ENCODE measurements at places on chromosomes 12 and 14. TPM values are rescaled to one million over a fixed set of nuclear protein-coding genes. Genes with fewer than 3 reads are reported as not detected.

The SERPINA10 gene
- total RNA-seq = not detected

- no peak for DNase-seq
Observed at GRCh38 chr14:81728447-81728846, 194.8 kb upstream of the SEL1L start.

DNA sequence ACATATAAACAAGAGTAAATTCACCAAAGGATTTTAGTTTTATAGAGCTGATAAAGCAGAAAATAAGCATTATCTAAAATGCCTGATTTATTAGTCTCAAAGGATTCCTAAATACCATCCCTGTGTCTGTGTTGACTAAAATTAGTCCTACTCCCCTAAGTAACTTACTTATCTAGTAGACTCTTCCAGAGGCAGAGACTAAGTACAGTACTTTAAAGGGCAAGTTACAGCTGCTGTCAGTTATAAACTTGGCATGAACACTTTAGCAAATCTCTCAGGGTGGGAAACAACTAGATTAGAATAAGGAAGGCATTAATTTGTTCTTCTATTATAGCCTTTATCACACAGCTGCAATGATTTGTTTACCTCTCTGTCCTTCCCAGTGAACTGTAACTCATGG is 46.0 kb downstream of the ATP2B1 start:
- DNase-seq = no peak

GRCh38 chr12:27193854-27194544 is 50.1 kb upstream of the STK38L start:
- DNase-seq = no peak

DNA sequence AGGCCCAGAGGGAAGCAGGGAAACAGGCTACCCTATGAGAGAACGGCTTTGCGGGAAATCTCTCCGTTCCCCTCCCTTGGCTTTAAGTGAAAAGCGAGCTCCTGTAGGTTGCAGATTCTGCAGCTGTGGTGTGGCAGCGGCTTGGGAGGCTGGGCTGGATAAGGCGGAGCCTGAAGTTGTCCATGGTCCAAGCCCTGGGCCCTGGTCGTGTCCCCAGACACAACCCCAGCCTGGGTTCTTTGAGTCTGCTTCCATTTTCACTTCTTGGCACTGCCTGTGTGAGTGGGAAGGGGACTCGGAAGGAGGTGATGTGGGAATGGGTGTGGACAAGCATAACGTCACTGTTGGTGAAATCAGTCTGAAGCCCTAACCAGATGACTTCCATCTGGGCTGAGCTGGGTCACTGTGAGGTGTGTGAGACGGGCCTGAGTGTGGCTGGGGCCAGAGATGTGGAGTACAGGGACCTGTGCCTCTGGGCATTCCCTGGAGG is 43.0 kb upstream of the CTDSP2 start:
- DNase-seq = peak; percentile 49

DNA sequence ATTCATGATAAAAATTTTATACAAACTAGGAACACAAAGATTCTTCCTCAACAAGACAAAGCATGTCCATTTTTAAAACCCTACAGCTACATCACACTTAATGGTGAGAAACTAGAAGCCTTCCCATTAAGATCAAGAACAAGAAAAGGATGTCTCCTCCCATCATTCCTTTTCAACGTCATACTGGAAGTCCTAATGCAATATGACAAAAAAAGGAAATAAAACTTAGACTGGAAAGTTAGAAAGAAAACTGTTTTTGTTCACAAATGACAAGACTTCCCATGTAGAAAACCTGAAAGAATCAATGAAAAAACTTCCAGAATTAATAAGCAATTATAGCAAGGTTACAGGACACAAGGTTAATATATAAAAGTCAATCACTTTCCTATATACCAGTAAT is 82.5 kb downstream of the NUMB start:
- DNase-seq = no peak

DNA sequence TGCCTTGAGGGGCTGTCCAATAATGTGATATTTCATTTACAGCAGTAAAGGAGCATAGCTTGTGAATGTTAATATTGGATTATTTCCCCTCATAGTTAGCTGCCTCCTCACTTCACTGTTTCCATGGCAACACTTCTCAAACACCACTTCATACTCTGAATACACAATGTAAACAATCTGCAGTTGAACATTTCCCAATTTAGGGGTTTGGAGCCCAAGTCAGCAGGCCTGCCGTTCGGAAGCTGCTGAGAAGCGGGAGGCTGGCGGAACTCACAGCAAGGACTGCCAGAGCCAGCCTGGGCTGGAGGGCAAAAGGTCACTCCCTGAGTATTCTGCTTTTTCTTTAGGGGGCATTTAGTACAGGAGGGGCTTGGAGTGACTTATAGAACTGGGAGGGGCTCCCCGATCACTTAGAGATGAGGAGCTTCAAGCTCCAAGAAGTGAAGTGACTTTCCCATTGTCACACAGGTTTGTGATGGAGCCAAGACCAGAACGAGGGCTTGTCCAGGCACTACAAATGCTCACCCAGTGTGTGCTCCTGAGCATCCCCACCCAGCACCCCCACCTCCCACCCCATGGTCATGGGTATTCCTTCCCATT is 12.1 kb upstream of the SLC24A4 start:
- no peak for DNase-seq

DNA sequence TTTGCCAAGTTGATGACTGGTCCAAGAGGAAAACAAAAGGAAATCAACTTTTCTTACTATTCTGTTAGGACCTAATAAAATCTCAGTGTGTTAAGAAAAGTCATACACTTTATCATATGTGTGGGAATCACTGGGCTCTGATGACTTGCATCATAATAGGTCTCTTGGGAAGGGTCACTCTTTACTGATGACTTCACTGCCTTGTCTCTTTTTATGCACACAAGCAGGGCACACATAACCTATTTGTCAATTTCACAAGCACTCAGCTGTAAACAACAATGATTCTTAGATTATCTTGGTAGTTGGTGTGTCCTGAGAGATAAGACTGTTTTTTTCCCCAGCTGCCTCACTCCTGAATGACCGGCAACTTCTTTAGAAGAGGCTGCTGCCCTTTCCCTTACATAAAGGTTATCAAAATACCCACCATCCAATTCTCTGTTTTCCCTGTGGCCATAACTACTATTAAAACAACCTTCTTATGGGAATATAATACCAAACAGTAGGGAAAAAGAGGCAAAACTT is 50.9 kb upstream of the INSM2 start:
- no peak for DNase-seq

GRCh38 chr14:102116361-102117180 is 23.1 kb upstream of the WDR20 start:
- no peak for DNase-seq

The DIO2 gene
- not detected for total RNA-seq

DNA sequence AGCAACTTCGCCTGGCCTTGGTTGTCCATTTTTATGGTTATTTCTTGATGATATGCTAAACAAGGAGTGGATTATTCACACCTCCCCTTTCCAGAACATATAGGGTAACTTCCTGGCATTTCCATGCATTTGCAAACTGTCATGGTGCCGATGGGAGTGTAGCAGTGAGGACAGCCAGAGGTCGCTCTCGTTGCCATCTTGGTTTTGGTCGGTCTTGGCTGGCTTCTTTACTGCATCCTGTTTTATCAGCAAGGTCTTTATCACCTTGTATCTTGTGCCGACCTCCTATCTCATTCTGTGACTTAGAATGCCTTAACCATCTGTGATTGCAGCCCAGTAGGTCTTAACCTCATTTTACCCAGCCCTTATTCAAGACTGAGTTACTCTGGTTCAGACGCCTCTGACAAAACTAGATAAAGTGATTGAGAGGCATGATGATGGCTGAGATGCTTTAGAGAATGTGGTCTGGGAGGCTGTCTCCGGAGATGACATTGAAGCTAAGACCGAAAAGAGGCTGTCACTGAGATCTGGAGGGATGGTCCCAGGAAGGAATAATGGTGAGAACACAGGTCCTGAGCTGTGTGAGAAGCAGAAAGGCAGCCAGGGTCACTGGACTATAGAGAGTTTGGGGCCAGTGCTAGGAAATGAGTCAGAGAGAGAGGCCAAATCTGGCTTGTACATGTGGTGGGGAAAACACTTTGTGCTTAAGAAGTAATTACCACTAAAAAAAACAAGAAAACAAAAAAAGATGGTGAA is 2.9 kb downstream of the GLT1D1 start:
- no peak for DNase-seq

The SIX1 gene
- 0.17 TPM for total RNA-seq

The PSMC1 gene
- 113 TPM for total RNA-seq

DNA sequence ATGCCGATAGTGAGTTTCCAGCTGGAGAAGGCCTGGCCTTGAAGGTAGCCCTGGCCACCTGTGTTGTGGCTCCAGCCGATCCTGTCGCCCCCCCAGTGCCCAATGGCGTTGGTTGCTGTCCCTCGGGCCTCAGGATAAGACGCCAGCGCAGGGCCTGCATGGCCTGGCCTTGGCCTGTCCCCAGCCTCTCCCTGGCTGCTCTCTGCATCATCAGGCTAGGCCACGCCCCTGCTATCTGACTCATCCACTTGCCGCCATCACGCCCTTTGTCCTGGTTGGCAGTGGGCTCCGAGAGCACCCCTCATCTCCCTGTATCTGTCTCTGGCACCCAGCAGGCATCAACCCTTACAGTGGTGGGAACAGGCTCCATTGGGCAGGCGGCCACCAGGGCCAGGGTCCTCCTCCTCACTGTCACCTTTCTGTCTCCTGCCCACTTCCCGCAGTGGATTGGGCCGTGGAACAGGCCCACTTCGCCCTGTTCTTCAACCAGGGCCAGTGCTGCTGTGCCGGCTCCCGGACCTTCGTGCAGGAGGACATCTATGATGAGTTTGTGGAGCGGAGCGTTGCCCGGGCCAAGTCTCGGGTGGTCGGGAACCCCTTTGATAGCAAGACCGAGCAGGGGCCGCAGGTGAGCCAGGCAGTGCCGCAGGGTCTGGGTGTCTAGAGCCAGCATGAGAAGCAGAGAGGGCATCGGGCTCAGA is 25.6 kb downstream of the ALDH2 start:
- DNase-seq = peak; percentile 52

- no peak for DNase-seq
Observed at GRCh38 chr12:67326637-67327036, 57.5 kb downstream of the CAND1 start.

- DNase-seq = no peak
Observed at GRCh38 chr12:51087818-51088217, 4.4 kb upstream of the CSRNP2 start.

DNA sequence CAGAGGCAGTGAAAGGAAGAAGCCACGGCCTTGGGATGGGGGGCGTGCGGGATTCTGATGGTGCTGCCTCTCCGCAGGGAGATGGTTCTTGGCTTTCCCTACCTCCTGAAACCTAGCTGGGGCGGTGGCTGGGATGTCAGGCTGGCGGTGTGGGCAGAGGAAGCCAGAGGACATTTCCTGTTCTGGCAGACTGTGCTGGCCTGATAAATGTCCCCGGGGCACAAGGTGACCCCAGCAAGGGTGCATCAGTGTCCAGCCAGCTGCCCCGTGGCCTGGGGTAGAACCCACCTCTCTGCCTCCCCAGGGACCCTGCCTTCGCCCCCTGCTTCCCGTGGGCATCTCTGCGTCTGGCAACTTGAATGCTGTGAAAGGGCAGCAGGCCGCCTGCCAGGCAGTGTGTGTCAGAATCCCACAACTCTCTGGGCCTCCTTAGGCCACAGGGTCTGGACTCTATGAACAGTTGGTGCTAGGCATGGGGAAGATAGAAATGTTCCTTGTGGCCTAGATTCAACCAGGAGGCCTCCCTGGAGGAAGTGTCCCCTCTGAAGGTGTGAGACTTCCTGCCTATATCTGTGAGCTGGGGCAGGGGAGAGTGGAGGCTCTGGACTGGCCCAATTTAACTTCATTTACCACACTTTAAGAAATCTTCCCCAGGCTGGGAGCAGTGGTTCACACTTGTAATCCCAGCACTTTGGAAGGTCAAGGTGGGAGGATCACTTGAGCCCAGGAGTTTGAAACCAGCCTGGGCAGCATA is 4.9 kb downstream of the SH2B3 start:
- DNase-seq = no peak

DNA sequence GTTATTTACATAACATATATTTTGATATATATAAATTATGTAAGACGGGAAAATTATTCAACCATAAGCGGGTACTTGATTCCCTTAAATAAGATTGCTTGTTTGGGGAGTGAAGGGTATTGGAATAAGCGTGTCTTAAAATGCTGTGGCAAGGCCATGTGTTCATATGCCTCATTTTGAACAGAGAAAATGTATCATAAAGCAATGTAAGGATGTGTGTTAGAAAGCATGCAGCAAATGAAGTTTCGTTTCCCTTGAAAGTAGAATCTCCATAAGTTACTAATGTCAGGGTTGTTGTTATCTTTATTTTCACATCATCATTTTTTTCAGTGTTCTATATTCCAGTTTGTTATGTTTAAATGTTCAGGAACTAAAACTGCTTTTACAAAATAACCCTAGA is 465.6 kb downstream of the FOXG1 start:
- DNase-seq = no peak

DNA sequence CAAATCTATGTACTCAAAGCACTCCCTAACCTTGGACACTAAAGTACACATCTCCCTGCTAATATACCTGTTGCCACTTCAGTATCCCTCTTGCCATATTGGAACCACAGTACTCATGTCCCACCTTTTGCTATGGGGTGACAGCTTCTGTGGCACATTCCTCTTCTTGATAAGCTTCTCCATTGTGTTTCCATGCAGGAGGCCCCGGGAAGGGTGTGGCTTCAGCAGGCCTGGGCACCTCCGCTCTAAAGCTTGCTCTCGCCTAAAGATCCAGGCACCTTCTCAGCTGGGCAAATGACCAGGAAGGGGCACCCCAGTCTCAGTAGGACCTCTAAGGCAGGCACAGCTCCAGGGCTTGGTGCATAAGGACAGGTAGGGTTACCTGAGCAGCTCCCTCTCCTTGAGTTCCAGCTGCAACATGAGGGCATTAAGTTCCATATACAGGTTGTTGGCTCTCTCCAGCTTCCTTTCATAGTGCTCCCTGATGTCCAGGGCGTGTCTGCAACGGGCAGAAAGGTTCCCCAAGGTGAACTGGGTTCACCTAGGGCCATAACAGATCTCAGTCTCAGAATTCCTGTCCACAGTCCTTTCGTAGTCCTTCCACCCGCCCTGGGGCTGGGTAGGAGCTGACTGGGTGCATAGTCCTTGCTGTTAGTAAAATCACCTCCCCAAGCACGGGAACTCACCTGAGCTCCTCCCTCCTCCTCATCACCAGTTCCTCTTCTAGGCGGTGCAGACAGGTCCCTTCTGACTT is 15.9 kb downstream of the MAP3K12 start:
- no peak for DNase-seq

The ASCL1 gene
- total RNA-seq = 0.20 TPM

The BCL11B gene
- total RNA-seq = 4.9 TPM

The EDDM3A gene
- total RNA-seq = not detected

The NCKAP5L gene
- total RNA-seq = 27.7 TPM

GRCh38 chr12:68264857-68265256 is 11.5 kb upstream of the IL22 start:
- no peak for DNase-seq

DNA sequence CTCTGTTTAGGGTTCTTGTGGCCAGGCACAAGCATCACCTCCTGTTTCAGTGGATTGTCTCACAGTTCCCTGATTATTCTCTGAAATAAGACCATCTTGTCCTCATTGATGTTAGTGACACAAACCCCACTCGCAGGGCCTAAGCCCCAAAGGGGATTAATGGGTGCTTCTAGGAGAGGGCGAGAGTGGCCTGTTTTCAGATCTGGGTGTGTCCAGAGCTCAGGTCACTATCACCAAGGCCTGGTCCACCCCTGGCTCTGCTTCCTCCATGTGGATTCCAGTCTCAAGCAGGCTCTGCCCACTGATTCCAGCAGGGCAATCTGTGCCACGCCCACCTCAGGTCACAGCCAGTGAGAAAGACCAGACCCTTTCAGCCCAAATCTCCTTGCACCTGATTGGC is 361.9 kb downstream of the ADGRD1 start:
- no peak for DNase-seq
